EL (cell line): ENCODE measurements at places on chromosomes 11 and 22.

DNA sequence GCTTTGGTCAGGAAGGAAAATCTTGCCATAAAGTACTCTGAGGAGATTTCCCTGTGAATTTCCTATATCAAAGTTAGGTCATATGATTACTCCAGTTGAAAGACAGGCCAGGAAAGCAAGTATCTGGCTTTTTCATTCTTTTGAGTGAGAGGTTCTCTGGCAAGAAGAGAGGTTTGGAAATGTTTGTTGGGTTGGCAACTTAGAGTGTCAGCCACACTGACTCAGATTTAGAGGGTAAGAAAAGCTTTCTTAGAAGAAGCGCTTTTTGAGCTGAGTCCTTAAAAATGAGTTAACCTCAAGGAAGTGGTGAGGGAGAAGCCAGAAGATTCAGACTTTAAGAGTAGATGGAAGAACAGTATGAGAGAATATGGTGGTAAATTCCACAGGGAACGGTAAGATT, 86.1 kb upstream of the BDNF start:
- DNase-seq, result no peak

DNA sequence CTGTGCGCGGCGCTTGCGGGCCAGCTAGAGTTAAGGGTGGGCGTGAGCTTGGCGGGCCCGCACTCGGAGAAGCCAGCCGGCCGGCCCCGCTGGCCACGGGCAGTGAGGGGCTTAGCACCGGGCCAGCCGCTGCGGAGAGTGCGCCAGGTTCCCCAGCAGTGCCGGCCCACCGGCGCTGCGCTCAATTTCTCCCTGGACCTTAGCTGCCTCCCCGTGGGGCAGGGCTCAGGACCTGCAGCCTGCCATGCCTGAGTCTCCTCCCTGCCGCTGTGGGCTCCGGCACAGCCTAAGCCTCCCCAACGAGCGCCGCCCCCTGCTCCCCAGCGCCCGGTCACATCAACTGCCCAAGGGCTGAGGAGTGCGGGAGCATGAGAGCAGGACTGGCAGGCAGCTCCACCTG, 5.2 kb upstream of the PES1 start:
- DNase-seq, result no peak

DNA sequence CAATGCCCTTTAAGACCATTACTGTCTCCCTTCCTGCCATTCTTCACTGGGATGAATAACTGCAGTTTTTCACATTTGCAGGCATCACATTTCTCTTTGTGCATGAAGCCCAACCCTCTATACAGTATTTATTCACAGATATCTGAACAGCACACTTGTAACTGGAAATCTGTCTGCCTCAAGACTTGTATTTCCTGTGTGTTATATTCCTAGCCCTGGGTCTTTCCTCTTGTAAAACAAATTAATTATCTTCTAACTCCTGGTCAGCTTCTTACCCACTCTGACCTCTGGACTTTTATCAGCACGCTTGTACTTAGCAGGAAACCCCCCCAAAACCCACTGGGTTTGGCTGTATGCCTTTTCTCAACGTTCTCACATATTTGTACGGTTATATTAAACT, 2.0 kb downstream of the CSRP3 start:
- DNase-seq, result no peak

- DNase-seq, result peak; percentile 58
These were observed 303.0 kb downstream of the CADM1 start for GRCh38 chr11:115201111-115201792.

DNA sequence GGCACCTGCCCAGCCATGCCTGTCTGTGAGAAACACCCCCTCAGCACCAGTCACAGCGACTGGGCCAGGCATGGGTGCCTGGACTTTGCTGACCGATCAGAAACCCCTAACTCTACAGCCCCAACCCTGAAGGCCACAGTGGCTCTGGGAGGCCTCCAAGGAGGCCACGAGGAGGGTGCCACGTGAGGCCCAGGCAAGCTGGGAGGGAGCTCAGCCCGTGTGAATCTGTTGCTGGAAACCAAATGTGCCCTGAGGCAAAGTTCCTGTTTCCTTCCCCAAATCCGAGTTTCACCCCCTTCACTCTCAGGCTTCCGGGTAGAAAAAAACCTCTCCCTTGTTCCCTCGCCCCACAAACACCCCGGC, 1.3 kb downstream of the UNC93B1 start:
- DNase-seq, result no peak

- DNase-seq, result peak; percentile 77
These were observed 2.4 kb upstream of the DENND6B start for GRCh38 chr22:50329236-50329635.

DNA sequence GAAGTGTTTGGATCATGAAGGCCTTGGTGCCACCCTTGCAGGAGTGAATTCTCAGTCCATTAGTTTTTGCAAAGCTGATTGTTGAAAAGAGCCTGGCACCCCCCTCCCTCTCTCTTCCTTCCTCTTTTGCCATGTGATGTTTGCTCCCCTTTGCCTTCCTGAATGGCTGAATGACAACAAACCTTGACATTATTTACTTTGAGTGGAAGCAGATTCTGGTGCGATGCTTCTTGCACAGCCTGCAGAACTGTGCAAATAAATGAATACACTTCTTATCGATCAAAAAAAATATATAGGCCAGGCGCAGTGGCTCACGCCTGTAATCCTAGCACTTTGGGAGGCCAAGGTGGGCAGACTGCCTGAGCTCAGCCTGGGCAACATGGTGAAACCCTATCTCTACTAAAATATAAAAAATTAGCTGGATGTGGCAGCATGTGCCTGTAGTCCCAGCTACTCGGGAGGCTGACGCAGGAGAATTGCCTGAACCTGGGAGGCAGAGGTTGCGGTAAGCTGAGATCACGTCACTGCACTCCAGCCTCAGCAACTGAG, 2.0 kb upstream of the NARS2 start:
- no peak for DNase-seq

- DNase-seq, result no peak
These were observed 24.2 kb upstream of the OSBPL5 start for GRCh38 chr11:3189196-3189843.

DNA sequence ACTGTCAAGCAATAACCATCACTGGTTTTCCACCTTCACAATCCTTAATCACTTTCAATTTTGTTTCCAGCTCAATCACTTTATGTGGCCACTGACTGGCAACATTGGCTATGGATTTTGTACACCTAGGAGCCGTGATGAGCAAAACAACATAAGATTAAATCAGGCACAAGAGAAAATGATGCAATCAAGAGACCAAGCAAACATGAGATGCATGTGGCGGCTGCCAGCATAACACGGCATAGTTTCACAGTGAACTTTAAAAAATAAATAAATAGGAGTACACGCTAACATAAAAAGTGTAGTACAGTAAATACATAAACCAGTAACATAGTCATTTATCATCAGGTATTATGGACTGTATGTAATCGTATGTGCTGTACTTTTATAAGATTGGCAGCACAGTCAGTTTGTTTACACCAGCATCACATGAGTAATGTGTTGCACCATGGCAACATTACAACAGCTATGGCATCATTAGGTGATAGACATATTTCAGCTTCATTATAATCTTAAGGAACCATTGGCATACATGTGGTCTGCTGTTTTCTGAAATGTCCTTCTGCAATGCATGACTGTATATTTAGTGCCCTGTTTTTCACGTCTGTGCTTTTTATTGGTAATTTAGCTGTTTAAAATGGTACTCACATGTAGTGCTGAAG, 83.3 kb upstream of the PRDM11 start:
- DNase-seq, result no peak

DNA sequence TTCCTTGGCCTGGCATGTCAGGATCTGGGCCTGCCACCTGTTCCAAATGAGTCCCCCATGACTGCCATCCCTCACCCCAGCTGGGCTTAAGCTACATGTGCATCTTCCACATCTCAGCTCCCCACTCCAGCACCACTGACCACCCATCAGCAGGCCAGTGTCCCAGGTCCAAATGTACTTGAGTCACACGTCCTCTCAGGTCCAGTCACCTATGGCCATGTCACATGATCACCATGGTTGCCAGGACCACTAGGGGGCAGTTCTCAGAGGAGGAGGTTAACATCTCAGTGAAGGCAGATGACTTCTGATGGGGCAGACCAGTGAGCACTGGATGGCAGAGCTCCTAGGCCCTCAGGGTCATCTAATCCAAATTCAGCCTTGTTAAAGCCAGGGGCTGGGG, 41.9 kb upstream of the WNT11 start:
- DNase-seq, result peak; percentile 16

DNA sequence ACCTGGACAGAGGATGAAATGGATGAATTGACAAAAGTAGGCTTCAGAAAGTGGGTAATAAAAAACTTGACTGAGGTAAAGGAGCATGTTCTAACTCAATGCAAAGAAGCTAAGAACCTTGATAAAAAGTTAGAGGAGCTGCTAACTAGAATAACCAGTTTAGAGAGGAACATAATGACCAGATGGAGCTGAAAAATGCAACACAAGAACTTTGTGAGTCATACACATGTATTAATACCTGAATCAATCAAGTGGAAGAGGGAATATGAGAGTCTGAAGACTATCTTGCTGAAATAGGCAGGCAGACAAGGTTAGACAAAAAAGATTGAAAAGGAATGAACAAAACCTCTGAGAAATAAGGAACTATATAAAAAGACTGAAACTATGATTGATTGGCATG, 47.9 kb upstream of the SLC22A9 start:
- DNase-seq, result no peak

DNA sequence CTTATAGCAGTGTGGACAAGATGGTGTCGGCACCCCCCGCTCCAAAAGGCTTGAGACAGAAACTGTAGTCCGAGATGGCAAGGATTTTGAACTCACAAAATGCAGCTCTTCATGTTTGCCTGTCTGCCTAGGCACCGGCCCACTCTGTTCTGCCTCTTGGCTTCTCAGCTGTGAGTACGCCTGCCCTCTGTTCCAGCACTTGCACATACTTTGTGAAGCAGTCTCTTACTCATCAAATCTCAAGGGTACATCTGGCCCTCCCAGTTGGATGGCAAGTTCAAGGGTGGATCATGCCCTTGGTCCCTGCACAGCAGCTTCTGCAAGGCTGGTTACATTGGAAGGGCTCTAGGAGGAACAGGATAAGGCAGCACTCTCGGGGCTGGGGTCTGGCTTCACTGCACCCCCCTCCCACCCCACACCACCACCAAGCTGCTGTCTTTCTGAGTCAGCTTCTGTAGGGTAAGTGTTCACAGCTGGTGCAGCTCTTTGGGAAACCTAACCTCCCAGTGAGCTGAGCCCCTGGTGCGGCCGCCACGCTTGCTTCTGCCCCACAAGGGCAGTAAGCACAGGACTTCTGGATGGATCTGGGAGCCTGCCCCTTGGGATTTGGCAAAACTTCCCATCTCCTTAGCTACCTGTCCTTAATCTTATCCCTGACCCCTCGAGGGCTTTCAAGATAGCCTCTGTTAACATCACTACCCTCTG, 37.2 kb downstream of the FAM83F start:
- DNase-seq, result no peak

GRCh38 chr22:27207907-27208306, 550.5 kb downstream of the MIAT start:
- peak; percentile 36 for DNase-seq

- DNase-seq, result no peak
These were observed 534.3 kb downstream of the KCNA4 start for GRCh38 chr11:29482510-29482909.
